ENCODE measurements at places on chromosomes 11 and 22.

GRCh38 chr22:20577549-20577975 lies 70.2 kb downstream of the MED15 start:
- no peak for DNase-seq

DNA sequence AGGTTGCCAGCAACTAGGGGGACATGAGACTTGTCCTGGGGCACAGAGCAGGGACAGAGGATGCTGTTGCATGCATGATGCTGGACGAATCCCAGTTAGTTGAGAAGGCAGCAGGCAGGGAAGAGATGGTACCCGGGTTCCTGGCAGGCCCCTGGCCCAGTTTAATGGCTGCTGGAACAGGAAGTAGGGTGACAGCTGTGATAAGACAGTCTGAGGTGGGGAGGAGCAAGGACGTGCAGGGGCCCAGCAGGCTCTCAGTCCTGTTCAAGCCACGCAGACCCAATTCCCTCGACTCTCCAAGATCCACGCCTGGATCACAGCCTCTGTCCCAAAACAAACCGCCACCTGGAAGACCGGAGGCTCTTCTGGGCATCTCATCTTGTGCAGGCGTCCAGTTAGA lies 32.0 kb downstream of the LRRC10B start:
- no peak for DNase-seq

- no peak for DNase-seq
These were observed 12.3 kb upstream of the TSKU start for GRCh38 chr11:76770642-76771445.

DNA sequence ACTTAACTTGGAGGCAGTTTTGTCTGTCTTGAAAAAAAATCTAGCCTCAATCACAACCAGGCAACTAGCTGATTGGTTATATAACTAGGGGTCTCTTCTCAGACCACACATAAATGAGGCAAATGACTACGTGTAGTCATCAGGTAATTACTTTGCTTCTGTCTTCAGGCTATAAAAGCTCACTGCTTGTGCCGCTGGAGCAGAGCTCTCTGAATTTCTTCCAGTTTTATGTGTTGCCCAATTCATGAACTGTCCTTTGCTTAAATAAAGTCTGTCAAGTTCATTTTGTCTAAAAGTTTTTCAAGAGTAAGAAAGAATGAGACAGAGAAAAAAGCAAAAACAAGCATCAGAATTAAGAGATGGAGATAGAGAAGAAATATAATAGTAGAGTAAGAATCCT lies 93.4 kb downstream of the MUC15 start:
- no peak for DNase-seq

GRCh38 chr11:110190885-110191284 lies 97.7 kb downstream of the ZC3H12C start:
- DNase-seq: no peak

GRCh38 chr22:49862496-49862776 lies 8.8 kb downstream of the ZBED4 start:
- no peak for DNase-seq

DNA sequence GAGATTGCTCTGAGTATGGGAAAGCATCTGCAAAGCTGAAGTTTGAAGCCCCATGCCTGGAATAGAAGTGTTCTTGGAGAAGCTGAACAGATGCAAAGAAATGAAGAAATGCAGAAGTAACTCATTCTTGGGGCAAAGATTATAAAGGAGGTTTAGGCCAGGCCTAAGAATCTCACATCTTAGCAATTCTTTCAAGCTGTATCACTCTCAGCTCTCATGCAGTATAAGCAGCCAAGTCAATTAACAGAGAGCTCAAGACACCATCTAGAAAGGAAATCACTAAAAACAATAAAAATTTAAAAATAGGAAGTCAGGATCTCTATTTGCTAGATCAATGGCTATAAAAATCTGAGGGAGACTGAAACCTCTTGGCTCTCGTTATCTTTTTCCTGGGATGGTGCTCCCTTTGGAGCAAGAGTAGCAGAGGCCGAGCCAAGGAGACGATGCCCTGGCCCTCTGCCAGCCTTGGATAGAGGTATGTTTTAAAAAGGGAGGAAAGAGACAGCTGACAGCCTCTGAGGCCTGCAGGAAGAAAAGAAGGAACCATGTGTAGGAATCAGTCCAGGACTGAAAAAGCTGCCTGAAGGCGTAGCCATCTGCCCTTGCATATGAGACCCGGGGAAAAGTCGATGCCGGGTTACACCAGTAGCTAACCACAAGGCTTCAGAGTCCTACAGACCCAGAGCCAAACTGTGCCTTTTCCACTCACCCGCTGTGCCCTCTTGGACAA lies 229.8 kb downstream of the BLID start:
- DNase-seq: no peak

- no peak for DNase-seq
These were observed 532.3 kb downstream of the DLG2 start for GRCh38 chr11:85094795-85095194.

DNA sequence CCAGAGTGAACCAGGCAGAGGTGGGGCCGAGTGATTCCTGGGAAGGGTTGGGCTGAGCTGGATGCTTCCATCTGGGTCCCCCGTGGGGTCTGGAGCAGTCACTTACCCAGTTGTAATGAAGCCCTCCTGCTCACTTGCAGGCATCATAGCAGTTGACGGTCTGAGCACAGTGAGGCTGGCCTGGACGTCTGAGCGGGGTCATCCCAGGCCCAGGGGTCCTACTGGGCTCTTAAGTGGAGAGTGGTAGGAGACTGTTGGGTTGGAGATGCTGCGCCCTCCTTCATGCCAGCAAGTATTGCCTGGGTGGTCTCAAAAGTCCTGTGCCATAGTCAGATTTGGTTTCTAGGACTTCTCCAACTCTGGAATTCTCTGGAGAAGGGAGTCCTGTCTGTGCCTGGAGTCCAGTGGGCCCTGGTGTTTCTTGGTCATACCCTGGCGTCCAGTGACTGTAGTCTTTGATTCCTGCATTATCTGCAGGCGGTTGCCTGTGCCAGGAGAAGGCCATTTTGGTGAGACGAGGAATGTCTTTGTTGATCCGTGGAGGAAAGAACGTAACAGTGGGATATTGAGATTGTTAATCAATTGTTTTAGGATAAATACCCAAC lies 82.3 kb downstream of the TBC1D22A start:
- no peak for DNase-seq

- DNase-seq: no peak
These were observed 59.9 kb upstream of the SHISAL1 start for GRCh38 chr22:44372611-44373010.

GRCh38 chr11:8905528-8906165 lies 5.3 kb upstream of the AKIP1 start:
- no peak for DNase-seq

GRCh38 chr11:122309262-122309925 lies 193.4 kb upstream of the BLID start:
- DNase-seq: no peak

DNA sequence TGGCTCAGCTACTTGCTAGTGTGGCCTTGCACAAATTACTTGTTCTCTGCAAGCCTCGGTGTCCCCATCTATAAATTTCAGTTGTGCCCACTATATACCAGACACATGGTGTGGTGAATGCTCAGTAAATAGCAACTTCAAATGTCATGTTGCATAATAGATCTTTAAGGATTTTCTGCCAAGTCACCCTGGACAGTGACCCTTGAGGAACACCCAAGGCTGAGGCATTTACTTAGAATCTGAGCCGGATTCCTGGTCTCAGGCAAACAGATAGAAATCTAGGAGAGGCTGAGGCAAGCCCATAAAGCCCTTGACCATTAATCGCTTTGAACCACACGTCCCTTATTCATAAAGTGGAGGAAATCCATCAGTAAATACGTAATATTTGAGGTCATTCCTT lies 9.7 kb downstream of the TEAD1 start:
- DNase-seq: no peak

DNA sequence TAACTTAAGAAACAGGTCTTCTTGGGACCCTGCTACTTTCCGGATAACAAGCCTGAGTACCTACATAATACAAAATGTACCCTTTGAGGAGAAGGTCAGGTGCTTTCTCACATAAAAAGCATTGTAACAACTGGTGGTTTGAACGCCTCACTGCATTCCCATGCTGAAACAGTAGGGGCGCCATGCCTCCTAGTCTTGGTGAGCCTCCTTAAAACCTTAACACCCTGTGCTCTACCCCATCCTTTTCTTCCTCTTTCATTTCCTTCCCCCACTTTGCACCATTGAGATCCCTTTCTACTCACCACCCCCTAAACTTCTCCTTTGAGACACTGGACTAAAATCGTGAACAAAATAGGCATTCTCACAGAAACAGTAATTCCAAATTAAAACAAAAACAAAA lies 729.3 kb downstream of the NTM start:
- DNase-seq: no peak

DNA sequence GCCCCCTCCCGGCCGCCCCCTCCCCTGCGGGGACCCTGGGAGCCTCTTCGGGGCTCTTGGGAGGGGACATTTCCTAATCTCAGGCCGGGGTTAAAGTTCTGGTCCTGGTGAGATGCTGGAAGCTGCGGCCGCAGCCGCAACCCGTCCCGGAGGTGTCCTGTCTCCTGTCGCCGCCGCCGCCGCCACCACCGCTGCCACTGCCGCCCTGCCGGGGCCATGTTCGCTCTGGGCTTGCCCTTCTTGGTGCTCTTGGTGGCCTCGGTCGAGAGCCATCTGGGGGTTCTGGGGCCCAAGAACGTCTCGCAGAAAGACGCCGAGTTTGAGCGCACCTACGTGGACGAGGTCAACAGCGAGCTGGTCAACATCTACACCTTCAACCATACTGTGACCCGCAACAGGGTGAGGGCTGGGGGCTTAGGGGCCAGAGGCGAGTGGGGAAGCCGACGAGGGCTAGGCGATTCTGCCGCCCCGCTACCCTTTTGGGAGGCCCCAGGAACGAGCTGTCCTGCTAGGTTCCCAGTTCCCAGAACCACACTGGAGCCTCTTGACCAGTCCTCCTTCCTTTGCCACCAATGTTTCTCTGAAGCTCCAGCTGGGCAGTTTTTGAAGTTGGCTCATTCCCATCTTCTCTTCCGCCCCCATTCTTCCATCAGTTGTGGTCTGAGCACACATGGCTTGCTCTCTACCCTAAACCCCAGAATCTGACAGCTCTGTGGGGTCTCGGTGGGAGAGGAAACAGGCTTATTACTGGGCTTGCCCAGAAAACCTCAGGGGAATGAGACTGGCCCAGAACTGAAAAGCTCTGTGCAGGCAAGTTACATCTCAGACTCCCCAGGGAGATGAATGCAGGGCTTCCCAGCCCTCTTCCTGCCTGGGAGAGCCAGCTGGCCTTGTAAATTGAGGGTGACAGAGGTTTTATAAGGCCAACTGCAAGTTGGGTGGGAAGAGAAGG lies 781 bp downstream of the SIDT2 start:
- no peak for DNase-seq

- no peak for DNase-seq
These were observed 111.6 kb upstream of the CD82 start for GRCh38 chr11:44453871-44454270.

DNA sequence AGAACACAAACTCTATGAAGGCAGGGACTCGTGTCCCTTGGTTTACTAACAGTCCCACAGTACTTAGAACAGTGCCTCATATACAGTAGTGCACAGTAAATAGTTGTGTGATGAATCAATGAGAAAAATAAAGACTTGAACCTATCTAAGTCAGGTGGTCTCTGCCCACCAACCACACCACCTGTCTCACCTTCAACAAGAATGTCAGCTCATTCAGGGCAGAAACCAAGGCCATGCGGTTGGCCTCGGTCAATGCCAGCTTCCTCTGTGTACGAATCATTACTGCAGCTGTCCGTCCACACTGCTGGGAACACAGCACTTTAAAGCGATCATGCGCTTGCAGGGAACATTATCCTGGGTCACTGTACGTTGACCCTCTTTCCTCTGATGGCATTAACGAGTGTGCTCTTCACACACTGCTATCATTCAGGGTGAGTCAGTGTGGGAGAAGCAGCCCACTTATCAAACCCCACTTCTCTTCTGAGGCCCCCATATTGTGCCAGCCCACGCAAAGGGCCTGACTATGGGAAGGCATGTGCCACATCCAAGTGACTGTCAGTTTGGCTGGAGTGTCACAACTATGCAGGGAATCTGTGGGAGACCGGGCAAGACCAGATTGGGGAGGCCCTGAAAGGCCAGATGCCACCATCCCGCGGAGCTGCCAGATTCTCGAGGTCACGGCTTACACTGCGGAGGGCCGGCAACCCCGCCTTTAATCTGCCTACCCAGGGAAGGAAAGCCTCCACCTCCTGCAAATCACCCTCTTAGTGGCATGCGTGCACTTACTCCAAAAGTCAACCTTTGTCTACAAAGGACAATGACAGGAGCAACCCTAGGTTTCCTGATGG lies 36.1 kb downstream of the LARGE1 start:
- DNase-seq: no peak

DNA sequence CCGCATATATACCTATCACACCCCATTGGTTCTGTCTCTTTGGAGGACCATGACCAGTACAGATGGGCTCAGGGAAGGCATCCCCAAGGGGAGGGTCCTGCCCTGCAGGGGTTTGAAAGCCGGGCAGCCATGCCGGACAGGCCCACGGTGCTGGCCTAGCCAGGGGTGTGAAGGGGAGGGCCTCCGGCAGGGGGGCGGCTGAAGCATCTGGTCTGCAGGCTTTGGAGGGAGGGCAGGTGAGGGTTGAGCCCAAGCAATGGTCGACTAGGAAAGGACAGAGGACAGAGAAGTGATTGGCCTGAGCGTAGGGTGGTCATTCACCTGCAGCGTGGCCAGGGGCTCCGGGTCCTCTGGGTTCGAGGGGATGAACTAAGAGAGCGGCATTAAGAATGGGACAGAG lies 11.2 kb upstream of the CTSD start:
- DNase-seq: no peak

GRCh38 chr11:120781486-120782120 lies 242.3 kb upstream of the TBCEL start:
- DNase-seq: no peak

DNA sequence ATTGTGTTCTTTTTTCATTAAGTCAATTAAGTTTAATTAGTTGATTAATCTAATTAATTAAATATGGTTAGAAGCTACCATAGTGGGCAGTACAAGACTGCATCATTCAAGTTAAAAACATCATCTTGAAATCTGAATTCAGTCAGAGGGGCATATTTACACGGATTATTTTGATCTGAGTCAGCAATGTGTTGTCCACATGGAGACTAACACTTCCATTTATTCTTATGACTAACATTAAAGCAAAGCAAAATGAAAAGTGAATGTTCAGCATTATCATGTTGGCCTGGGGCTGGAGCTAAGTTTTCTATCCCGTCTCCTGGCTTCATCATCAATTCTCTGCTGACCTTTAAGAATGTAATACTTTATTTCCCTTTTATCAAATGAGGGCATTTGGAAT lies 17.3 kb downstream of the FLI1 start:
- no peak for DNase-seq
